Stimulated activated CD4-positive, alpha-beta T cell treated with anti-CD3 and anti-CD28 coated beads, Interleukin-12 subunit alpha, Interleukin-12 subunit beta, amount 100 ng/mL, for 24 hours (primary cell): ENCODE measurements at places on chromosomes 3 and 15.

DNA sequence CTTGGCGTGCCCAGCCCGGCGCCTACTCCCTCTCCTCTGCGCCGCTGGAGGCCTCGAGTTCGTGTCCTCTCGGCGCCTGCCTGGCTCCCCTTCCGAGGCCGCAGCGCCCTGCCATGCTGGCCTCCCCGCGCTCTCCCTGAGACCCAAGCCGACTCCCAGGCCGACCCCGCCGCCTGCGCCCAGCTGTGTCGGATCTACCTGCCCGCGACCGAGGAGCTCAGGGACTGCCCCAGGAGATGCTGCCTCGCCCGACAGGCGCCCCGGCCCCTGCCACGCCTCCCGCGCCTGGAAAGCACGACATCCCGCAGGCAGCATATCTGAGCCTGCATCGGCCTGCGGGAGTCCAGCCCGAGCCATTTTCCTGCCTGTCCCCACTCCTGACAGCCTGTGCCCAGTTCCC, 16.1 kb downstream of the PAQR9 start:
- no peak for DNase-seq

GRCh38 chr3:78976200-78976599, 791.6 kb downstream of the ROBO1 start:
- no peak for DNase-seq

GRCh38 chr15:98555173-98555515, 93.2 kb upstream of the IGF1R start:
- DNase-seq = no peak

- no peak for DNase-seq
These were observed 469.1 kb upstream of the ARHGEF26 start for GRCh38 chr3:153652076-153652475.
